Activated CD4-positive, alpha-beta T cell treated with anti-CD3 and anti-CD28 coated beads, Interleukin-2, amount 10 ng/mL, durations not matched to agents 7 days and 5 days (primary cell): ENCODE measurements at places on chromosomes 7 and 10. TPM values are rescaled to one million over a fixed set of nuclear protein-coding genes. Genes with fewer than 3 reads are reported as not detected.

- no peak for DNase-seq
Observed at GRCh38 chr7:142553216-142553615, 196.1 kb upstream of the PRSS1 start.

DNA sequence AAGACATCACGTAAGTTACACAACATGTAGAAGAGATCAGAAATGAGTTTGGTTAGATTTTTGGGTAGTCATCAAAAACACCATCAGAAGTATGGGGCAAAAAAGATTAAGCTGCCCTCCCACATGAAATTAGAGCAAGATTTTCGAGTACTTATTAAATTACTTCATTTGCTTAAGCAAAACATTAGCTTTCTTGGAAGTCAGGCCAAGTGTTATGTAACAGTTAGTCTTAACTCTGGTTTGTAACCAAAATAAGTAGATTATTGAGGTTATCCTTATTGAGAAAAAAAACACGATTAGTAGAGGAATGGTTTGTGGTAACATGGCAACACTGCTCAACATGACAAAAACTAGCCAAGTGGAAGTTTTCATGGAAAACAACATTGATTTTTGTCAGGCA, 37.9 kb downstream of the HBP1 start:
- no peak for DNase-seq

DNA sequence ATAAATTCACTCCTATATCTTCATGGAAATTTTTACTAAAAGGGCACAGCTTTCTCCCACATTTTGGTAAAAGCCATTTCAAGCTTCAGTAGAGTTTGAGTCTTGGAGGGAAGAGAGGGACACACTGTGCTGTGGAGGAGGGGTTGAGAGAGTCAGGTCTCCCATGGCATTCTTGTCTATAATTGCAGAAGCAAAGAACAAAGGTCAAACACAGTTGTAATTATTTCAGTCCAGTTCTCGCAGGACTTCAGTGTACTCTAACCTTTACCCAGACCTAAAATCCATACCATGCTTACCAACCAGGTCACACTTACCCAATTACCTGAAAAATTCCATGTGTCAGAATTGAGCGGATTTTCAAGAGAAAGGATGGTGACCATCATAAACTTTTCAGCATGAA, 298.4 kb downstream of the XPNPEP1 start:
- no peak for DNase-seq

DNA sequence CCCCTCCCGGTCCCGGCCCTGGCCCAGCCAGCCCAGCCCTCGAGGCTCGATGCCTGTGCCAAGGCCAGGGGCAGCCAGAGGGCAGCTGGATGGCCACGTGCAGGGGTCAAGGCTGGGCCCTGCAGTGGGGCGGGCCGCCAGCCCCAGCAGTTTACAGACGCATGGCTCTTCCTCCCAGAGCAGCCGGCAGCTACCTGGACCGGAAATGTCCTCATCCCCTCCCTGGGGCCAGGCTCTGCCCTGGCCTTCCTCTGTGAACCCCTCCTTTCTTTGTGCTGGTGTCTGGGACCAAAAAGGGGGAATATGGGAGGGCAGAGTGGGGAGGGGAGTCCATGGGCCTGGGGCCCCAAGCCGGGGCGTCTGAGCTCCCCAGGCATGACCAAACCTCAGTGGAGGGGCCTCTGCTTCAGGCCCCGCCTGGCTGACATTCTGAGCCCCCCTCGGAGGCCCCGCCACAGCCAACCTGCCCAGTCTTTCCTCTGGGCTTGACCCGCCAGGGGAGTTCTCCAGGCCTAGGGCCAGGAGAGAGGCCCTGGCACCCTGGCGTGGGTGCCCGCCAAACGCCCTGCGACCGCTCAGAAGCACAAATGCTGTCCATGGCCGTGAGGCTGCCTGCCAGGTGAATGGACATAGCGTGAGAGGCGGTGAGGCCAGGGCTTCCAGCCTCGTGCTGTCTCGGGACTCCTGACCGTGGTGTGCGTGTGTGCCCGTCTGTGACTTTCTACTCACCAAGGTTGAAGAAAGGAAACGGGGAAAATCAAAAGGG, 24.7 kb upstream of the AMZ1 start:
- DNase-seq: no peak

DNA sequence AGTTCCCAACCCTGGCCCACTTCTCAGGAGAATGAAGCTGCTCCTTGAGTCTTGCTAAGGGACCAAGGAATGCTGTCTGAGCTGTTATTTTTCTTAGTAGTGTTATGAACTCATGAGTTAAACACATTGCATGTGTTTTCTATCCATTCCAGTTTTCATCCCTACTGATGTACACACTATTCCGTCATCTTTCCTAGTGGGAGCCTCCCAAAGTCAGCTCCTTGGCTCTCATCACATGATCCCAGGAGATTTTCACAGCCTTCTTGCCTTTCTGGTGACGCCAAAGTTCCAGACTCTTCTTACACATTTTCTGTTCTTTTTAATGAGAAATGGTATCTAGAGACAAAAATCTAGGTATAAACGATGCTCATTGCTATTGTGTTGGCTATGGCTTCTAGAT, 8.4 kb upstream of the C10orf71 start:
- no peak for DNase-seq

Gene NUTM2B
- total RNA-seq: 0.73 TPM

Gene GNG11
- total RNA-seq: not detected
